ENCODE measurements at places on chromosomes 7 and 10.

DNA sequence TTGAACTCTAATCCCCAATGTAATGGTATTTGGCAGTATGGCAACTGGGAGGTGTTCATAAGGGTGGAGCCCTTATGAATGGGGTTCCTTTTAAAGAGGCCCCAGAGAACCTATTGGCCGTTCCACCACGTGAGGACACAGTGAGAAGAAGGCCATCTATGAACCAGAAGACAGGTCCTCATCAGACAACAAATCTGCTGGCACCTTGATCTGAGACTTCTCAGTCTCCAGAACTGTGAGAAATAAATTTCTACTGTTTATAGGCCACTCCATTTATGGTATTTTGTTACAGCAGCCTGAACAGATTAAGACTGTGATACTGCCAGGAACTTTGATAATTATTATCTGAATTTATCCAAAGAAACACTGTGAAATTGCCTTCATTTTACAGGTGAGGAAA, 132.3 kb downstream of the GLI3 start:
- DNase-seq, result no peak

DNA sequence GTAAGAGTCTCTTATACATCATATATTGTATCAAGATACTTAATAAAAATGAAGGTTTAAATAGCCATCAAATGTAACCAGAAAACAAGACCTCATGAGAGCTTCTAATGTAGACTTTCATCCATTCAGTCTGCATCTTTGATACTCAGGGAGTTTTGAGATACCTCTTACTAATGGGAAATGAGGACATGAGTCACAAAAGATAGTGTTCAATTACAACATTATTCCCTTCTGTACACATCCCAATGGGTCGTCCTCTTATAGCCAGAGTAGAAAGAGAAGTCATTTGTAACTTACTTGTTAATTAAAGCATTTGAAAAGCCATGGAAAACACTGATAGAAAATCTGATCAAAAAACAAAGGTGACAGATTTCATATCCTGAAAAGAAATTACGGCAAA, 19.4 kb downstream of the SHTN1 start:
- no peak for DNase-seq

- no peak for DNase-seq
Observed at GRCh38 chr10:25753776-25754175, 180.3 kb upstream of the MYO3A start.

DNA sequence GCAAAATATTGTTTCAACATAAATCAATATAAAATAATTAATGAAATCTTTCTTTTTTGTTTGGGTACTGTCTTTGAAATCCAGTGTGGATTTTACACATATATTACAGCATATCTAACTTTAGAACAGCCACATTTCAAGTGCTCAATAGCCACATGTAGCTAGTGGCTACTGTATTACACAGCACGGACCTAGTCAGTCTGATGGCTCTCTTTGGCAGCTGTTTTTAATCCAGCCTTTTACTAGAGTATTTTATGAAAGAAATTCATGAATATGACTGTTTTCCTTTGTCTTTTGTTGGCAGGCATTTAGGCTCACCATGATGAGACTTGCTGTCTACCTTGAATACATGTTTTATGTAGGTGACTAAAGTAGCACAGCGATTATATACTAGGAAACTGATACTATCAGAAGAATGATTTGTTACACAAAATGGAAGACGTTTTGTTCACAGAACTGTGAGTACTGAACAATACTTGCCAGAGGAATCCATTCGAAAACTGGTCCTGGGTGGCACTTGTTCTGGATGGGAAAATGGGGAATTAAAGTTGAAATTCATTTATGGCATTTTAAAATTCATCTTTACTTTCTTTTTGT, 386.7 kb downstream of the PHTF2 start:
- DNase-seq, result no peak

- no peak for DNase-seq
Observed at GRCh38 chr7:81416659-81417058, 353.2 kb downstream of the HGF start.

- DNase-seq, result no peak
Observed at GRCh38 chr10:58886406-58886805, 290.0 kb upstream of the PHYHIPL start.

GRCh38 chr10:89475591-89475998, 59.8 kb downstream of the SLC16A12 start:
- no peak for DNase-seq

DNA sequence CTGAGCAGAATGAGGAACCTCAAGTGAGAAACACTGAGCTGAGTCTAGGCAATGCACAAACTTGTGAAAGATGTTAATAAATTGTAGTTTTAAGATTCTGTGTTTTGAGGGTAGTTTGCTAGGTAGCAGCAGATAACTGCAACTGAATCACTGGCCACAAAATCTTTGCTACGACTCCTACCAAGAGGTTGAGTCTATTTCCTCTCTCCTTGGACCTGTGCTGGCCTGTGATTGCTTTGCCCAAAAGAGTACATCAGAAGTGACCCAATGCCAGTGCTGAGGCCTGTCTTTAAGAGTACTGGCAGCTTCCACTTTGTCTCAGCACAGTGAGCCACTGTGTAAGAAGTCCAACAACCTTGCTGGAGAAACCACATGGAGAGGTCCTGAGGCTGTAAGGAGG, 11.9 kb upstream of the TSPAN13 start:
- DNase-seq, result no peak

- DNase-seq, result no peak
Observed at GRCh38 chr7:11655642-11656041, 176.4 kb downstream of the THSD7A start.
